CD14-positive monocyte (primary cell): ENCODE measurements at places on chromosomes 3 and 15.
A peak's percentile ranks its signal among the peaks of the same experiment; 100 is the strongest.

DNA sequence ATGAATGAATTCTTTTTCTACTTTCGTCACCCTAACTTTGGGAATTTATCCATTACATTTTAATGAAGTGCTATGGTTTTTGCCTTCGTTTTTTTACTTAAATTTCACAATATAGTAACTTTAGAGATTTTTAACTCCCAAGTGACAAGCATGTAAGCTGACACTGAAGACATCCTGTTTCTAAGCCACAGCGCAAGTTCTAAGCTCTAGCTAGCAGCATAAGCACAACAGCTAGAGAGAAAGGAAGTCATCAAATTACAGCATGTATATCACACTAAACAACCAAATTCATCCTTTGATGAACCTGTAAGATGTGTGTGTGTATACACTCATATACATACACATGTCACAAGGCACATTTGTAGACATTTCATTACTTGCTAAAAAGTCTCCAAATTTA, 119.3 kb downstream of the P3H2 start:
- DNase-seq: no peak

DNA sequence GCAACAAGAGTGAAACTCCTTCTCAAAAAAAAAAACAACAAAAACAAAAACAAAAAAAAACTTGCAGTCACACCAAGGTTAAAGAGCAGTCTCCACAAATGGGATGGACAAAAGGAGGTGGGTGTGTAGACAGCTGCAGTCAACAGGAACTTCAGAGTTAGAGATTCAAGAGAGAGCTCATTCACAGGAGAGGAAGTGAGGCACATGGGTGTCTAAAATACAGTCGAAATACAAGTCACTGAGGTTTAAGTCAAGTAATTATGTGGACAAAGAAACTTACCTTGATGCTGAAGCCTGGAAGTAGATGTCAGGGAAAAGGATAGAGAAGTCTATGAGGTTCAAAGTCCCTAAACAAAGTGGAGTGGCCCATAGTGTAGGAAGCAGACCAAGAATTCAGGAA, 14.8 kb downstream of the MRPS11 start:
- no peak for DNase-seq

DNA sequence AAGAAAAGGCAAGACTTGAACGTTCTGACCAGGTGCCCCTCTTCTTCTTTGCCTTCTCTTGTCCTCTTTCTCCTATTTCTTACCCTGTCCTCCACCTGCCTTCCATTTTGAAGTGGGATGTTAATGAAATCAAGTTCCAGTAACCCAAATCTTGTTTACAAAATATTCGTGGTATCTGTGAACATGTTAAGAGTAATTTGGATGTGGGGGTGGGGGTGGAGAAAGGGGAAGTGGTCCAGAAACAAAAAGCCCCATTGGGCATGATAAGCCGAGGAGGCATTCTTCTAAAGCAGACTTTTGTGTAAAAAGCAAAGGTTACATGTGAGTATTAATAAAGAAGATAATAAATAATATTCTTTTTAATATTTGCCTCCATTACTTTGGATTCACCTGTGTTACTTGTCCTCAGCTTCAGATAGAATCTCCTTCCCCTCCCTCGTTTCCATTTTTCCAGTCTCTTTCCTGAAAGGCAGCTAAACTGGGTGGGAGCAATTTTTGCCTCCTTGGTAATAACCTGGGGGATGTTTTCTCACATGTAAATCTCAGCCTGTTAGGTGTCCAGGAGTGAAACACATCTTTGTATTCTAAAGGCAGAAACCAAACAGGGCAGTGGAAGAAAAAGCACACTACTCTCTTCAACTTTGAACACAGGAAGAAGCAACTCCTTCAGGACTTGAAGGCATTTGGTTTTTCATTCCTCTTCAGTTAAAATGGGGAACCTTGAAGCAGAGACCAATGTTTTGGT, 3.2 kb downstream of the CHST2 start:
- DNase-seq: peak; percentile 71

DNA sequence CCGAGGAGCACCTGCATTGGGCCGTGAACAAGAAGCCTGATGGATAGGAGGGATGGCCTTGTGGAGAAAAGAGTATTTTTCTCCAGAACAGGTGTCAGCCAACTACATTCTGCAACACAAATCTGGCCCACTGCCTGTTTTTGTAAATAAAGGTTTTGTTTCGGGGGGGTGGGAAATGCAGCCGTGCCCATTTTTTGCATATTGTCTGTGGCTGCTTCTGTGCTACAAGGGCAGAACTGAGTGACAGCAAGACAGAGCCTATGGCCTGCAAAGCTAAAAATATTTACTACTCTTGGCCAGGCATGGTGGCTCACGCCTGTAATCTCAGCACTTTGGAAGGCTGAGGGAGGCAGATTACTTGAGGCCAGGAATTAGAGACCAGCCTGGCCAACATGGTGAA, 95.9 kb upstream of the AKAP13 start:
- no peak for DNase-seq

GRCh38 chr3:115836944-115837343, 213.6 kb downstream of the GAP43 start:
- no peak for DNase-seq

- no peak for DNase-seq
Measured at GRCh38 chr3:115980709-115981108, 357.4 kb downstream of the GAP43 start.

DNA sequence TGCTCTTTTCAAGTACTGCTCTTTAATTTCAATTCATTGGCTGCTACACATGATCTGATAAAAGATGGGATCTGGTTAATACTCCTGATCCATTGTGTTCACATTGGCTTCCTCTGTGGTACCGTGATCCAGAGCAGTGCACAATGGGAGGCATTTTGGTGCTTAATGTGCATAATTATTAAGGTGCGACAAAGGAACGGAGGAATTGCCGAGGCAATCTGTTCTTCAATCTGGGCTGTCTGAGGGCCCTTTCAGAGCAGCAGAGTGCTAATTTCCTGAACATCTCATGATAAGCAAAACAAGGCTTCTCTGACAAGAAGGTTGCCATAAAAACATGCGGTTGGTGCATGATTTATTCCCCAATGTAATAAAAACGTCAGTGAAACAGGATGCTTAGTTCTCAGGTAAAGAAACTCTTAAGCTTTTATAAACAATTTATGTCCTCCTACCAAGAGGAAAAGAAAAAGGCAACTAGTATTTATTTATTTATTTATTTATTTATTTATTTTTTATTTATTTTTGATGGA, 64.0 kb upstream of the EPHA3 start:
- no peak for DNase-seq

- DNase-seq: no peak
Measured at GRCh38 chr15:92430069-92430440, 36.4 kb downstream of the ST8SIA2 start.

DNA sequence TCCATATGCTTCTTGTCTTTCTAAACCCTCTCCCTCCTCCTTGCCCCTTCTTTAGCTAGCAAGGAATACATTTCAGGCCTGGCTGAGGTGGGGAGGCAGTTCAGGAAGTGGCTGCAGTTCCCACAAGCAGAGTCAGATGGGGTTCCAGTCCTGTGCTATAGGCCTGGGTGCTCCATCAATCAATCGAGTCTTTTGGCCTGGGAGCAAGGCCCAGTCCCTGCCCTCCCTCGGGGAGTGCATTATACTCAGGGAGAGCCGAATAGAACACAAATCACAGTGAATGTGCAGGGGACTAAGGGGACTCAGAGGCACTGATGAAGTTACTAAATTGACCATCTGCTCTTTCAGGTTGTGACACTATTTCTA, 58.0 kb upstream of the HERC1 start:
- no peak for DNase-seq

- no peak for DNase-seq
Measured at GRCh38 chr3:171321559-171322360, 138.4 kb downstream of the TNIK start.
